ENCODE measurements at places on chromosomes 7 and 10.

- no peak for DNase-seq
Measured at GRCh38 chr7:15947754-15948153, 261.3 kb upstream of the MEOX2 start.

DNA sequence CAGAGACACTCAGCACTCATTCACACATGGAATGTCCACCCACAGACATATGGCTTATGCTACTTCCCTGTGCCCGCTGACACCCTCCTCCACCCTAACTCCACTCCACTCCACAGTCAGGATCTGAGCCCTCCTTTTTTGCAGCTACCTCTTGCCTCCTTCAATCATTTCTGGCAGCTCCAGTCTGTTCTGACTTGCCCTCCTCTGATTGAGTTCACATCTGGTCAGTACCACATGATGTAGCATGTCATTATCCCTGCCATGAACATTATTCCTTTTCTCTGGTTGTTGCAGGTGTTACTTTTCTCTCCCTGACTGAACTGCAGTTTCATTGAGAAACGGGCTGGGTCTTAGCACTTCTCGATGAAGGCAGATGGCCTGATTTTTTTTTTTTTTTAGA, 130.1 kb upstream of the EGR2 start:
- no peak for DNase-seq

DNA sequence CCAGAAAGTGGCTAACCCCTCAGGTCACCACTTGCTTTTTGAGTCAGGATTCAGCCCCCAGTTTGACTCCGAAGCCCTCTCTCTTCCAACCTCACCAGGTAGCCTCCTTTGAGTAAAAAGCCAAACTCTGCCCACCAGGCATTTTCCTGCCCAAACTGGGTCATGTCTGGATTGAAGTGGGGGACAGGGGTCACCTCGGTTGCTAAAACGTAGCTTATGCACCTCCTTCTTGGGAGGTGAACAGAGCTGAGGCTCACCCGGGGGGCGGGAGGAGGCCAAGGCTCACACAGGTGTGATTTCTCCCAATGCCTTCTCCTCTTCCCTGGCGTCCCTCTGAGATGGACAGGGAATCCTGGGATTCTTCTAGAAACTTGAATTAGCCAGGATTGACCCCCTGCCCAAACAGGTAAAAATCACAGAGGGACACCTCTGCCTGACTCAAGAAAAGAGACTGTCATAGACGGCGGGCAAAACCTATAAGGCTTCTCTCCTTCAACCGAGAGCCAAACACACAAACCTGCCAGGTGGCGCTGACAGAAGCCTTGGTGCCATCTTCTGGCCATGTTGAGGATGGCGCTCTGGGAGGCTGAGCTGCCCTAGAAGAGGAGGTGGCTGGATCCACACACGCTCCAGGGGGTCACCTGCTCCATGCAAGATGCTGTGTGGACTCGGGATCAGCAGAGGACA, 51.6 kb downstream of the PRLHR start:
- DNase-seq: no peak

GRCh38 chr10:88194041-88194887, 330.8 kb downstream of the PTEN start:
- DNase-seq: no peak

- DNase-seq: no peak
Measured at GRCh38 chr10:60525716-60526585, 136.3 kb upstream of the ANK3 start.

DNA sequence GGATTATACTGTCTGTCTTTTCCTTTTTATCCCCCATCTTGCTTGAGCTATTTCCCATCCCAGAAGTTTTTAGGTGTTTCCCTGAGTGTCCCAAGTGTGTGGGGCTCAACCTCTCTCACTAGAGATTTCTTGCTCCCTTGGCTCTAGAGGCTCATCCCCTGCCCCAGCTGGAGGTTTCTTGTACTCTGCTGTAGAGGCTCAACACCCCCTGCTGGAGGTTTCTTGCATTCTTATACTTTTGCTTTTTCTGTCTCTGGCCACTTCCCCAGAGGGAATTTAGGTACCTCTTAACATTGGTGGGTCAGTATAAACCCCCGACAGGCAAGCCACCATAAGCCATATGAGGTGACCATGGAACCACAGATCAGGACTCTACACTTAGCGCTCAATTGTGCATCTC, 114.2 kb upstream of the FAM3C start:
- DNase-seq: no peak

DNA sequence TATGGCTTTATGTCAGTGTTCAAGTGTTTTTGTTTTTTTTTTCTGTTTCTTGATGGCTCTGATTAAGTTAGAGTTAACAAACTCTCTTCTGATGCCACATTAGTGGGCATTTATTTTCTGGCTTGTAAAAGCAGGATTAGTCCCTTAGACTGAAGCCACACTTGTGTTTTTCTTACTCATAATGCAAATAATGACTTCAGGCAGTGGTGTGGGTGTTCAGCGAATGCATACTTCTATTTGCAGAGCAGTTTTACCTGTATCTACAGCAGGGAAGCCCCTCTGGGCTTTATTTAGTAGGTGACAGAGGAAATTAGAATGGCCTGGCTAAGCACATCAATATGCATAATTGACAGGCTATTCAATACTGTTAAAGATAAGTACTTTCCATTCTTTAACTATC, 79.9 kb downstream of the CNNM2 start:
- DNase-seq: no peak

DNA sequence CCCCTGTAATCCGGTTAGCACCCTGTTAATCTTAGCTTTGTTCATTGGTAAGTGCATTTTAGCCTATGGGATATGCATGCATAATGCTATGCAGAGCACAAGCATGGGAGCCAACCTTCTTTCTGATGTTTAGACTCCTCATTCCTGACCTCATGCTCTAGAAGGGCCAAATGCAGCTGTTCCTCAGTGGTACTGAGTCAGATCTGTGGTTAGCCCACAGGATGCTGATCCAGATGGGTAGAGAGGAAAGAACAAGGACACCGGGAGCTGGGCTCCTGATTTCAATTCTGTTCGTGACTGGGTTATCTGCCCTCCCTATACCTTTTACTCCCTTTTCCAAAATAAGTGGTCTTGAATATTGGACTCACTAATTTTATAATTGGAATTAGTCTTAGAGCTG, 31.7 kb upstream of the C10orf90 start:
- no peak for DNase-seq

GRCh38 chr10:43427166-43427825, 9.6 kb upstream of the ZNF487 start:
- DNase-seq: no peak

DNA sequence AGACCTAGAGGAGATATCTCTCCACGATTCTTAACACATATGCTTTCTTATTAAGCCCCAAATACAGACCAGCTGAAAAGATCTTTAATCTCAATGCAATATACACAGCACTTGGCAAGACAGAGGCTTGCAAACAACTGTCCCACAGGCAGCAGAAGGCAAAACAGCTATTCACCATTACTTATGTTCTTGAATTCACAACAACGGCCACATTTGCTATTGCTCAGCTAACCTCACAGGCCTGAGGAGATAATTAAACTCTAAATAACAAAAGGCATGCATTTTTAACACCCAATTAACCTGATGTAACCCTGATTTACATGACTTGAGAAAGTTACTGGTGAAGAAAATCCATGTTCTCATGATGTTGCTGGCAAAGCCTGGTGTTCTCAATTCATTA, 216.4 kb downstream of the CRPPA start:
- DNase-seq: no peak

DNA sequence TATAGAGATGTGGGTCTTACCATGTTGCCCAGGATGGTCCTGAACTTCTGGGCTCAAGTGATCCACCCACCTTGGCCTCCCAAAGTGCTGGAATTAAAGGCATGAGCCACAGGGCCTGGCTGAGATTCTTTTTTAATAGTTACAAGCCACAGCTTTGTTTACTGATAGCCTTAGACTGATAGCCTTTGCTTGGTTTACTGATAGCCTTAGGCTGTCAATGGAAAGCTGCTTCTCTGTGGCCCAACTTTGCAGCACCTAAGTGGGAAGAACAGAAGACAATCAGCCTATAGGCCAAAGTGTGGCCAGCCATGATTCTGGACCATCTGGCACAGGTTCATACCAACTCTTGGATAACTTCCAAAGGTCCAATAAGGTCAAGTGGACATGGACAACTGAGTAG, 24.1 kb upstream of the CDCA7L start:
- DNase-seq: no peak

DNA sequence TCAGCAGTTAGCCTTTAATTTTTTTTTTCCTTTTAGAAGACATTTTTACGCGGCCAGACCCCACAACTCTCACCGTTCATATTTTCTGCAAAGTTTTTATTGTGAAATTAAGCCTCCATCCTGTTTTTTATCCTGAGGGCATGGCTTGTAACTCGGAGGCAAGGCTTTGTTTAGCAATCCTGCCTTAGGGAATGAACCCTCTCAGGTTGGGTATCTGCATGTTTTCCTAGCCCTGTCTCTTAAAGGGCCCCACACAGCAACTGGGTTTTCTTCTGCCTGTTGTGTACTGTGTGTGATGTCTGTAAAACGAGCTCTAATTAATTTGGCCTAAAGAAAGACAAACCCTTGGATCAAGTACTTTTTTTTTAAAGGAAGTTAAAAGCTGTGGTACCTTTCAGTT, 130.2 kb upstream of the COBL start:
- DNase-seq: no peak

DNA sequence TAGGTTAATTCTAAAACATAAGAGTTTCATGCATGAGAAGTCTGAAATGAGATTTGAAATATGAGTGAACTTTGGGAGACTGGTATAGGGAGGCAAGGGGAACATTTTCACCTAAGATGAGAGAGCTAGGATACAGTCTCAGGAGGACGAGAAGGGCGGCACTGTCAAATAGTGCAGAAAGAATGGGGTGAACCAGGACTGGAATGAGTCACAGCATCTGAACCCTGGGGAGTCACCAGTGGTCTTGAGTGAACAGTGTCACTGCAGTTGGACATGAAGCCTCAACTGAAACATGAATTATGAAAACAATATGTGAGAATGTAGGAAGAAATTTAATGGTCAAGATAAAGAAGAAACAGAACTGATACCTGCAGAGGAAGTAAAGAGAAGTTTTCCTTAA, 33.8 kb downstream of the GNG11 start:
- DNase-seq: no peak

DNA sequence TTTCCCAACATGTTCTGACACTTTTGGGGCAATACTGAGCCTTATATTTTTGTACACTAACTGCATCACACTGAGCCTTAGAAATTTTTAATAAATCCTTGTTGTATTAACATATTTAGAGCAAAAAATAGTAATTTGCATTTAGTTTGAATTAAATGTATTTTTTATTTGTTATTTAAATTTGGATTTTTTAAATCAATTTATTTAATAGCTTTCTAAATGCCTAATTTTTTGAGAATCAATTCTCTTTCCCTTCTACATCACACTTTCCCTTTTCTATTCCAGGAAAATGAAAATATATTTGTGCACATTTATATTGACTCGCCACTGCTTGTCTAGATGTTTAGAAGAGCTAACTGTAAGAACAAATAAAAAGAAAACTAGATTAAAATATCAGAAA, 414.6 kb upstream of the POM121L12 start:
- DNase-seq: no peak

GRCh38 chr10:98414578-98414931, 427 bp downstream of the PYROXD2 start:
- no peak for DNase-seq

- DNase-seq: no peak
Measured at GRCh38 chr7:129095258-129095657, 40.3 kb upstream of the TNPO3 start.

GRCh38 chr10:6212806-6213205, 10.1 kb downstream of the PFKFB3 start:
- DNase-seq: no peak

- no peak for DNase-seq
Measured at GRCh38 chr10:103542764-103543616, 49.5 kb downstream of the NEURL1 start.

DNA sequence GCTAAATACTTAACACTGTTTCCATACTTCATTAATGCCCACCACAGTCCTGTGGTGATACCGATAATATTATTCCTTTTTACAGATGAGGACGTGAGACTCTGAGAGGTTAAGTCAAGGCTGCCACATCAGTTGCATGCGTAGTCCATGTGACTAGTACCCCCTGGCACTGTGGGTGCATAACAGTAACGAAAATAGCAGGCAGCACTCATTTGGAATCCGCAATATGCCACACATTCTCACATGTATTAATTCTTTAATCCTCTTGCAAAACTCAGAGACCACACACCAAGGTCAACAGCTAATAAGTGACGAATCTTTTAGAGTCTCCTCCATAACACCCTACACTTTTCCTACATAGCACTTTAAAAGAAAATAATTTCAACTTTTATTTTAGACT, 99.5 kb upstream of the HABP2 start:
- DNase-seq: no peak

- no peak for DNase-seq
Measured at GRCh38 chr7:79185605-79186004, 267.9 kb downstream of the MAGI2 start.

- DNase-seq: no peak
Measured at GRCh38 chr10:69044546-69044945, 43.4 kb upstream of the SRGN start.

GRCh38 chr10:126867567-126868365, 37.5 kb upstream of the DOCK1 start:
- DNase-seq: no peak

- DNase-seq: no peak
Measured at GRCh38 chr10:62618054-62618453, 186.5 kb upstream of the ADO start.

Data from SW 1271 (cell line).